ENCODE measurements at places on chromosomes 3 and 15. TPM values are rescaled to one million over a fixed set of nuclear protein-coding genes. Genes with fewer than 3 reads are reported as not detected.

ALDH1A2 gene
- 4.5 TPM for total RNA-seq

GUCA1C gene
- not detected for total RNA-seq

MUC20 gene
- total RNA-seq: 0.38 TPM

RGMA gene
- 0.19 TPM for total RNA-seq

COL8A1 gene
- total RNA-seq: 248 TPM

P3H2 gene
- total RNA-seq: 56.0 TPM

PLA1A gene
- not detected for total RNA-seq

ECE2 gene
- total RNA-seq: not detected

PPP1R14D gene
- not detected for total RNA-seq

IL17RE gene
- 0.56 TPM for total RNA-seq

CCR1 gene
- under 0.01 TPM for total RNA-seq

CPN2 gene
- not detected for total RNA-seq

FGD5 gene
- total RNA-seq: 0.85 TPM

CHP1 gene
- total RNA-seq: 77.6 TPM

CGGBP1 gene
- 68.8 TPM for total RNA-seq

RYR3 gene
- 0.19 TPM for total RNA-seq

MST1R gene
- 0.96 TPM for total RNA-seq

GOLGA8J gene
- 0.28 TPM for total RNA-seq

RHOV gene
- not detected for total RNA-seq

NLGN1 gene
- 6.1 TPM for total RNA-seq

TNFAIP8L3 gene
- 17.8 TPM for total RNA-seq

SH2D7 gene
- not detected for total RNA-seq

Measured in regular cardiac myocyte (primary cell).